CD4-positive, alpha-beta T cell treated with Interleukin-15 for 1 hour (primary cell): ENCODE measurements at places on chromosomes 3 and 15.

- no peak for DNase-seq
These were observed 682.2 kb downstream of the SQOR start for GRCh38 chr15:46317029-46317428.

- no peak for DNase-seq
These were observed 29.1 kb downstream of the DAPK2 start for GRCh38 chr15:64017082-64017588.

GRCh38 chr3:58008141-58009025, at the start of gene FLNB:
Gene FLNB, plus strand, starts transcription at chr3:58008422. Its CDS starts 143 bp downstream, at chr3:58008565.
- DNase-seq: peak; percentile 79

DNA sequence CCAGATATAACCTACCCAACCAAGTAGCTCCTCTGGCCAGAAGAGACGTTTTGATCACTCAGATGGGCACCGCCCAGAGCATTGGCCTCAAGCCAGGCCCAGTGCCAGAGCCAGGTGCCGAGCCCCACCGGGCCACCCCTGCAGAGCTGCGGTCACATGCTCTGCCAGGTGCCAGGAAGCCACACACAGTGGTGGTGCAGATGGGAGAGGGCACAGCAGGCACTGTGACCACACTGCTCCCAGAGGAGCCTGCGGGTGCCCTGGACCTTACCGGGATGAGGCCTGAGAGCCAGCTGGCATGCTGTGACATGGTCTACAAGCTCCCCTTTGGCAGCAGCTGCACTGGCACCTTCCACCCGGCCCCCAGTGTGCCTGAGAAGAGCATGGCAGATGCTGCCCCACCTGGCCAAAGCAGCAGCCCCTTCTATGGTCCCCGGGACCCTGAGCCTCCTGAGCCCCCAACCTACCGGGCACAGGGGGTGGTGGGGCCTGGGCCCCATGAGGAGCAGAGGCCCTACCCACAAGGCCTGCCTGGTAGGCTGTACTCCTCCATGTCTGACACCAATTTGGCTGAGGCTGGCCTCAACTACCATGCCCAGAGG, 19.1 kb upstream of the APEH start:
- DNase-seq: no peak

- DNase-seq: peak; percentile 11
These were observed 16.1 kb downstream of the C3orf22 start for GRCh38 chr3:126542340-126543241.

DNA sequence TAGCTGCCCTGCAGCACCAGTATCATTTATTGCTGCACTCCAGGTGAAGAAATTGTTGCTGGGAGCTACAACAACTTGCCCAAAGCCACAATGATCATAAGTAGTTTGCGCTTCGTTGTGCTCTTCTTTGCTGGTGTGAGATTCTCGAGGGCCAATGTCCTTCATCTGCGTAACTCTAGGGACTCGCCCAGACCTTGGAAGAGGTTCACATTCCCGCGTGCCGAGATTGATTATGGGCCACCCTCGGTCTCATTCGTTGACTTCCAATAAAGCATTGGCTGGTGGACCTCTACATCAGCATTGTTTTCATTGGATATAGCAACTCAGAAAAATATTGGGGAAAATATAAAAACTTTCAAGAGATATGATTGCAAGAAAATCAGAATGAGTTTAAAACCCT, 423 bp upstream of the PHLDB2 start:
- no peak for DNase-seq
